ENCODE measurements at places on chromosomes 1 and 21.

- no peak for DNase-seq
Observed at GRCh38 chr1:55051621-55052020, 12.3 kb downstream of the PCSK9 start.

GRCh38 chr1:34013136-34013535 is 149.3 kb downstream of the HMGB4 start:
- DNase-seq: no peak

GRCh38 chr21:28025111-28025510 is 967.6 kb downstream of the LTN1 start:
- DNase-seq: no peak

GRCh38 chr1:10745886-10746455 is 50.5 kb downstream of the CASZ1 start:
- DNase-seq: no peak

GRCh38 chr1:46096269-46097148 is 35.9 kb downstream of the PIK3R3 start:
- no peak for DNase-seq

GRCh38 chr1:155108296-155108695 is 19.4 kb upstream of the EFNA1 start:
- no peak for DNase-seq

DNA sequence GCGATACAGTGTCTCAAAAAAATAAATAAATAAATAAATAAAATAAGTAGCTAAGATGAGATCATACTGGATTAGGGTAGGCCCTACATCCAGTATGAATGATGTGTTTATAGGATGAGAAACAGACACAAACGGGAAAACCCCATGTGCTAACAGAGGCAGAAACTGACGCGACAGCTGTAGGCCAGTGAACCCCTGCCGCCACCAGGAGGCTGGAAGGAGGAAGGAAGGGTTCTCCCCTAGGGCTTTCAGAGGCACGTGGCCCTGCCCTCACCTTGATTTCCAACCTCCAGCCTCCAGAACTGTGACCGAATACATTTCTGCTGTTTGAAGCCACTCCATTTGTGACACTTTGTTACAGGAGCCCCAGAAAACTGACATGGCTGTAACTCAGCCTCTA is 38.5 kb downstream of the CHD5 start:
- no peak for DNase-seq

- DNase-seq: no peak
Observed at GRCh38 chr1:43312663-43313515, 12.1 kb downstream of the TIE1 start.

- DNase-seq: no peak
Observed at GRCh38 chr1:116983112-116983511, 18.4 kb upstream of the CD101 start.

- DNase-seq: no peak
Observed at GRCh38 chr1:38394303-38394702, 347.7 kb upstream of the POU3F1 start.

DNA sequence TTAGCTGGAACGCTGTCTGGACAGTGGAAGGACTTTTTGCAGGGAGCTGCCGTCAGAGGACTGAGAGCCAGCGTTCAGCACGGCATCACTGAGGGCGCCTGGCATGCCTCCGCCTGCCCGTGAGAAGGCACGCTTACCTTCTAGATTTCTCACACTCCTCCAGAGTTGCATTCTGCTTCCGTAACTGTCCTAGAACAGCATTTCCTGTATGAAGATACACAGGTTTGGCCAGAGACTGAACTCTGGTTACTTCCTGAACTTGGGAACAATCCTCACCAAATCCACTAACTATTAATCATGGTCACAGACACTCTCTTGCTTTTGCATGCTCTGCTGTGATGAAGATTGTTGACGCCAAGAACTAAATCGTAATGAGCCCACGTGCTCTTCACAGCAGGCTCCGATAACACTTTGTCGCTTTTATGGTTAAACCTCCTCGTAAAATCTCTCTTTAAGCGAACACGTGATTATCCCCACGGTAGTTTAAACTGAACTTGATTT is 93.5 kb downstream of the KIF26B start:
- DNase-seq: no peak

- no peak for DNase-seq
Observed at GRCh38 chr1:203274603-203275381, 30.5 kb upstream of the BTG2 start.

- DNase-seq: no peak
Observed at GRCh38 chr1:112762541-112763500, 47.7 kb upstream of the PPM1J start.

DNA sequence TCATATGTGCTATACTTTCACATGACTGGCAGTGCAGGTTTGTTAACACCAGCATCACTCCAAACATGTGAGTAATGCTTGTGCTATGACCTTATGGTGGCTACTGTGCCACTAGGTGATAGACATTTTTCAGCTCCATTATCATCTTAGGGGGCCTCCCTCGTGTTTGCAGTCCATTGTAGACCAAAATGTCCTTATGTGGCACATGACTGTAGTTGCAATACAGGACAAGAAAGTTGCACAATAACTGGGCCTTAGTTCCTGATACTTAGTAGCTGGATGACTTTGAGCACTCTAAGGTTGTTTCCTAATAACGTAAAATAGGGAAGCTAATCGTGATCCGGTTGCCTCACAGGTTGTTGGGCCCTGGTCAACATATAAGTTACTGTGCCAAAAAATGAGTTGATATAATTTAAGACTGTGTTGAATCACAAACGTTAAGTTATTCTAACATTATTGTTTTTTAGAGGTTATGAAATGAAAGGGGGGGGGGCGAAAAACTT is 511 bp upstream of the SNX27 start:
- no peak for DNase-seq

GRCh38 chr1:58802640-58803399 is 19.0 kb upstream of the JUN start:
- no peak for DNase-seq

- DNase-seq: peak; percentile 9
Observed at GRCh38 chr21:31558189-31558961, 101.1 kb upstream of the SOD1 start.

GRCh38 chr1:15736038-15736891 is at the start of gene SLC25A34:
SLC25A34 (plus strand) TSS chr1:15736258; CDS start chr1:15736486, 228 bp downstream.
- no peak for DNase-seq

- no peak for DNase-seq
Observed at GRCh38 chr1:158005224-158005623, 11.8 kb downstream of the KIRREL1 start.

DNA sequence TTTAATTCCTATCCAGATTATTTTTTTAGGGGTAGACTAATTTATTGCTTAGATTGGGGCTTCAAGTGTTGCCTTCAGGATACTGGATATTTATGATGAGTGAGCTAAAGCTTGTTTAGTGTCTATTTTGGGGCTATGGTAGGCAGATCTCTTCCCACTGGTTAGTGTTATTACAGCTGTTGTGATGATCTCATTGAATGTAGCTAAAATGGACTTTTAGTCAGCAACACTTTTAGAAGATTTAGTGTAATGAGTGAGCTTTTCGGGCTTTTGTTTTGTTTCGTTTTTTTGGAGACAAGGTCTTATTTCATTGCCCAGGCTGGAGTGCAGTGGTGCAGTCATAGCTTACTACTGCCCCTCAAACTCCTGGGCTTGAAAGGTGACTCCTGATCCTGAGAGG is 14.2 kb downstream of the THRAP3 start:
- DNase-seq: no peak

- DNase-seq: no peak
Observed at GRCh38 chr1:12049616-12050015, 13.5 kb upstream of the TNFRSF8 start.

DNA sequence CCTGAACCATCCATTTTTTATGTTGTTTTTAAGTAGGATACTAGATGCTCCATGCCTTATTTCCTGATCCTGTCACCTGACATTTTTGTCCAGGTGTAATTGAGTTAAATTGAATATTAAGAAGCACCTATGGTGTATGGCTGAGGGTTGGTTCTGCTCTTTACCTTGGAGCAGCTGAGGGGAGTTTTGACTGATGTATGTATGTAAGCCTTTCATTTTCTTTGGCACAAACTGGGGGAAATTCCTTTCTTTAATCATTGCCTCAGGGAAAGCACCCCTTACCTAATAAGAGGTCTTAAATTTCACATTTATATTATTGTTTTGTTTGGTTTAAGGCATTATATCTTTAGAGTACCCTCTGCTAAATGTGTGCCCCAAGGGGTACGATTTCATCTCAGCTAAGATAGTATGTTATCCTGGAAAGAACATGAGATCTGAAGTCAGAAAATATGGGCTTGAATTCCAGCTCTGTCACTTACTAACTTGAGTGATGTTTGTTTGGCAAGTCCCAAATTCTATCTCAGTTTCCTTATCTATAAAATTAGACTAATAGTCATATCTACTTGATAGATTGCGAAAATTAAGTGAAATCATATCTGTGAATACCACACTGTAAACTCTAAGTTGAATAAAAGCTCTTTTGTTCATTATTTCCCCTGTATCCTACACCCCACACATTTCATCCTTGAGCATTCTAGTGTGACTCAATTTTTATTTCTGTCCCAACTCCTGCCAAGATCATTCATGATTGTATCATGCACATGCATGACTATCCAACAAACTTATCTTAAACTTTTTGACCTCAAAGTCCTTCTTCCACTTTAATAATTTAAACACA is 57.7 kb upstream of the NUF2 start:
- DNase-seq: no peak

- no peak for DNase-seq
Observed at GRCh38 chr1:210024996-210025395, 87.0 kb downstream of the SYT14 start.

DNA sequence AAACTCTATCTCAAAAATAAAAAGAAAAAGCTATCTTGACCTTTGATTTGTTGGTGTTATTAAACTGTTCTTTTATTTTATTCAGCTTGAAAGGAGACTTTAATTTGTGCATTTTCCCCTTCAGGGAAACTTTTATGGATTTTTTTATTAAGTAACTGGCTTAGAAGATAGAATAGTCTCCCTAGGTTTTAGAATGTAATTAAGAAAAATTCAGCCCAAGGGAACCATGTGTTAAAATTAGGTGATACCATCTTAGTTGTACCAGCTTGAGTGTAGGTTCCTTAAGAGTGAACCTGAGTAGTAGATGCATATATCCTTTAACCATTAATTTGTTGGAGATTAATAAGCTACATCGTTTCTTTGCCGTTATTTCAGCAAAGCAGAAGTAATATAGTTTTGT is 11.4 kb downstream of the MAST2 start:
- DNase-seq: no peak

DNA sequence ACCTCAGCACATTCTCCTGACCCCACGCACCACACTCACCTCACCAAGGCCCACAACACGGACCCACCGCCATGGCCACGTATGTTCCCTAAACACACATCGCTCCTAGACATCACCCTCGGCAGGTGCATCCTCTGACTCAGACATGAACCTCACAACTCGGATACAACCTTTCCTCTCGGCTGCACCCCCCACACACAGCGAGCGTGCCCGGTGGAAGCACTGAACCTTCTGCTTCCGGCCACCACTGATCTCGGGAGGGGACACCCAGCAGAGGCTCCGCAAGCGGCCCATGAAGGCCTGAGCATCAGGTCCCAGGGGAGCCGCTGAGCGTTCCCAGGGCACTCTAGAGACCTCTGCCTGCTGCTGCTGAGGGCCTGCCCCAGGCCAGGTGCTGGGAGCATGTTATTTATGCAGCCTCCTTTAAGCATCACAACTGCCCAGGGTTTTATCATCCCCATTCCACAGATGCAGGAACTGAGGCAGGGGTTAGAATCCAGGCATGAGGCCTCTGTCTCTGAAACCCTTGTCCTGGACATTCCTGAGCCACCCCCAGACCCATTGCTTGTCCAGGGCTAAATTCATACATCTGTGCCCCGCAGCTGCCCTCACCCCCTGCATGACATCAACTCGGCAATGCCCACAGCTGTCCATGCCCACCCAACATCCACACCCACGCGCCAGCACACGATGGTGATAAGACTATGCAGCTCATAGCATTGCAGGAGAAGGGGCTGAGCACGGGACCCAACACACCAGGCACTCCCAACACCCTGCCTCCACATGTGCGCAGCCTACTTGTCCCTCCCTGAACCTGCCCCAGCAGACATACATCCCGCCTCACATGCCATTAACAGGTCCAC is 27.0 kb downstream of the SDC3 start:
- DNase-seq: peak; percentile 3

- no peak for DNase-seq
Observed at GRCh38 chr1:34753163-34753562, 1.7 kb upstream of the GJB5 start.

- DNase-seq: no peak
Observed at GRCh38 chr1:31412732-31413404, at the start of gene SERINC2. SERINC2 (plus strand) TSS chr1:31413213; CDS start chr1:31413266, 53 bp downstream.

- DNase-seq: no peak
Observed at GRCh38 chr1:93021539-93022134, 57.4 kb upstream of the MTF2 start.

DNA sequence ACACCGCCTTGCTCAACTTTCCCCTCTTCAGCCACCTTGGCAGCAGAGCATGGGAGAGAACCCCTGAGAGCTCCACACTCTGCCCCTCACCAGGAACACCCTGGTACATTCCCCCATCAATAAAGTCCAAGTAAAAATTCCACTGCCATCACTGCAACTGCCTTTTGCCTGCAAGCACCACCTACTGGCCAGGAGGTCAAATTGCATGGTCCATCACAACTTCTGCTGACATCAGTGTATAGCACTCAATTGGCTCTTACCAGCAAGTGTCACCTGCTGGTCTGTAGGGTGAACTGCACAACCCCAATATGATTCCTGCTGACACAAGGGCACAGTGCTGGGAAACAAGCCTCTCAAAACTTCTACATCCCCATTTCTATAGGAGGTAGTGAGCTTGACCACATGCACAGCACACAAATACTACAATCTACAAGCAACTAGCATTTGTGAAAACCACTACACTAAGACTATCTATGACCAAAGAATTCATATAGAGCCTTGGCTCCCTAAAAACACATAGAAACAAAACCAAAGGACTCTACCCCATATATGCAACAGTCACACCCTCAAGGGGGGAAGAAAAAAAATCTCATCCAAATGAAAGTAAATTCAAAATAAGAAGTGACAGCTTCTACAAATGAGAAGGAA is 69.2 kb downstream of the FASLG start:
- peak; percentile 37 for DNase-seq

DNA sequence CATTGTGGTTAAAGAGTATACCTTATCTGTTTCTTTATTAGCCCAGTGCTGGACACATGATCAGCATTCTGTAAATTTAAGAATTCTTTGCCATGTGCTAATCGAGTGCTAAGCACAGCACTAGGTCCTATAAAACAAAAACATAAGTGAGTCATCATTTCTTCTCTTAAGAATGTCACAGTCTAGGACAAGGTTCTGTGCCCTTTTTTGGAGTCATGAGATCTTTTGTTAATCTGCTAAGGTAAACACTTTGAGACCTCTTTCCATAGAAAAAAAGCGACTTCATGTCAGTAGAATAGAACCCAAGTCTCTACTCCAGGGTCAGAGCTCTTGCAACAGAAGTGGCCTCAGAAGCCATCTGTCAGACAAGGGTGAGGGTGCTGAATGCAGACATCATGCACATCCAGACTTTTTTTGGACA is 70.0 kb upstream of the NFIA start:
- DNase-seq: no peak

- no peak for DNase-seq
Observed at GRCh38 chr1:193542690-193543089, 356.3 kb upstream of the B3GALT2 start.

All from activated T-helper 1 cell treated with anti-CD3 and anti-CD28 coated beads, Interleukin-12 subunit alpha, Interleukin-12 subunit beta, Interleukin-2, Interleukin-4 antibody, amounts not matched to agents 30 ng/mL and 10 ng/mL and 1 ng/mL, durations not matched to agents 14 hours and 24 hours and 36 hours (primary cell).